Activated CD4-positive, alpha-beta T cell treated with anti-CD3 and anti-CD28 coated beads, Interleukin-2, amount 10 ng/mL, durations not matched to agents 7 days and 5 days (primary cell): ENCODE measurements at places on chromosomes 4 and X.

DNA sequence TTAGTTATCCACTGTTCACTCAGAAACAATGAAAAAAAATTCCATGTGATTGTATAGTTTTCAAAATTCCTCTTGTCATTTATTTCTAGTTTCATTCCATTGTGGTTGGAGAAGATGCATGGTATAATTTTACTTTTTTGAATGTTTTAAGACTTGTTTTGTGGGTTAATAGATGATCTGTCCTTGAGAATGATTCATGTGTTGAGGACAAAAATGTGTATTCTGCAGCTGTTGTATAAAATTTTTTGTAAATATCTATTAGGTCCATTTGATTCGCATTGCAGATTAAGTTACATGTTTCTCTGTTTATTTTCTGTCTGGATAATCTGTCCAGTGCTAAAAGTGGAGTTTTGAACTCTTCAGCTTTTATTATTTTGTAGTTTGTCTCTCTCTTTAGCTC lies 65.4 kb downstream of the RTL3 start:
- no peak for DNase-seq

GRCh38 chr4:86822136-86822535 lies 27.0 kb downstream of the SLC10A6 start:
- DNase-seq = no peak

- no peak for DNase-seq
Measured at GRCh38 chr4:37802068-37802666, 24.3 kb upstream of the PGM2 start.

- DNase-seq = no peak
Measured at GRCh38 chrX:46211079-46211478, 334.1 kb downstream of the ZNF674 start.

GRCh38 chr4:38995660-38996005 lies 36.6 kb downstream of the TMEM156 start:
- no peak for DNase-seq

DNA sequence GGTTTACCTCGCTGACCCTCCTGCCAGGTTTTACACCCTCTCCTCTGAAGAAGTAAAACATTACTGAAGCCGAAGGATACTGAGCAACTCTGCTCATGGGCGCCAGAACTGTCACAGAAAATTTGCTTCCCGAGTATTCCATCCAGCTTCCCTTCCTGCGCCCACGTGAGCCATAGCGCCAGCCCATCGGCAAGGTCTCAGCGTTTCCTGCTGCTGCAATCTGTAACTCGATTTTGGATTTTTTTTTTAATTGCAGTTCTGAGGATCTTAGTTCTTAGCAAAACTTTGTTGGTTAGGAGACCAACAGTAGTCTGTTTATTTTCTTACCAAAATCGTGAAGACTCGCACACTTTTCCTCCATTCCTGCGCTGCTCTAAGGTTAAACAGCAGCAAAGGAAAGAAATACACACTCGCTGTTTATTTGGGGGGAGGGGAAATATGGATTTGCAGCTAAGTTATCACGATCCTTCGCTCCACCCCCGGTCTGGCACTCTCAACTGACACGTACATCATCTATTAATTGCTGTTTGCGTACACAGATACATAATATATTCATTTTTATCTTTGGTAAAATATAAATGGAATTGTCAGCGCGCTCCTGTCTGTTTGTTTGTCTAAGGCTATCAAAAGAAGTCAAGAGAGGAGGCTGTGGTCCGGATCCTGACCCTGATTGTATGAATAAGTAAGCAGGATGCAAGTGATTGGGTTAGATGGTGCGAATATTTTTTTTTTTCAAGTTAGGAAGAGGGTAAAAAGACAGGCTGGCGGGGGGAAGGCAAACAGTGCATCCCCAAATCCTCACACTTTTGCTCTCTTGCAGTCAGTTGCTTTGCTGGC lies at the start of gene TLL1:
Gene TLL1, plus strand, starts transcription at position 777 of the 837 bp plus-strand sequence. CDS start 668 bp downstream, outside the sequence.
- DNase-seq = no peak

DNA sequence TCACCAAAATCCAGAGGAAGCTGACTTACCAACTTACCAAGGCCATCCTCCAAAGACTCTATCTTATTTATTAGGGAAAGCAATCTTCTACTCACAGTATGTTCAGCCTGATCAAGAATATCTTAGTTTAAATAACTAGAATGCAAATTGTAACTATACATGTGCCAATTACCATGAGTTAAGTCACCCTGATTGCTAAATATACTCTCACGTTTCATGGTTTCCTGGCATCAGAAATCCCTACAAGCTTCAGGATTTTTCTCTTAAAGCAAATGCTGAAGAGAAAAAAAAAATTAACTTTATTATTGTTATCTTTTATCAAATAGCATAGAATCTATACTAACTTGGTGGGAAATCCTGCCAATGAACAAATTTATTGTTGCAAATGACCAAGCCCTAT lies 63.0 kb upstream of the MXD4 start:
- DNase-seq = no peak

DNA sequence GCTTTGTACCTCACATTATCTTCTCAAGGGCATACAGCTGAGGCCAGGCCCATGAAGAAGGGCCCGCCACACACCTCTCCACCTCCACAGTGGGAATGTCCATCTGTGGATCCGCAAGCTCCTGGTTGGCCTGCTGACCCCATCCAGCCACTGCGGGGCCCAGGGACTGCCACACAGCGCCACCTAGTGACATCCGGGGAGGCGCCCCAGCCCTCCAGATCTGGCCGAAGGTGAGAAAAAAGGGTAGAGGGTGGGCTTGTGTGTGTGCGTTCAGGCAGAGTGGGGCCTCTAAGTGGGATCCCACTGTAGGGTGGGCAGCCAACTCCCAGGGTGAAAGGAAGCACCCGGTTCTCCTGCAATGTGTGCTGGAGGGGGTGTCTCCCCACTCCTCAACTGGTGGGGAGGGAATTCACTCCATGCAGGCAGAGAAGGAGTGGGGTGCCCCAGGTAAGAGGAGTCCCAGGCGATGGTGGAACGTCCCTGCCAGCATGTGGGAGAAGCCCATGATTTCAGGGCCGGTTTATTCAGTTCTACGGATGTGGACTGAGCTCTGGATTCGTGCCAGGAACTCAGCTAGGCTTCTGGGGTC lies 117.3 kb downstream of the ENPP6 start:
- peak; percentile 46 for DNase-seq

GRCh38 chr4:189304167-189304566 lies 636.5 kb upstream of the FRG1 start:
- no peak for DNase-seq

- DNase-seq = no peak
Measured at GRCh38 chr4:79935274-79935673, 137.8 kb downstream of the ANTXR2 start.

DNA sequence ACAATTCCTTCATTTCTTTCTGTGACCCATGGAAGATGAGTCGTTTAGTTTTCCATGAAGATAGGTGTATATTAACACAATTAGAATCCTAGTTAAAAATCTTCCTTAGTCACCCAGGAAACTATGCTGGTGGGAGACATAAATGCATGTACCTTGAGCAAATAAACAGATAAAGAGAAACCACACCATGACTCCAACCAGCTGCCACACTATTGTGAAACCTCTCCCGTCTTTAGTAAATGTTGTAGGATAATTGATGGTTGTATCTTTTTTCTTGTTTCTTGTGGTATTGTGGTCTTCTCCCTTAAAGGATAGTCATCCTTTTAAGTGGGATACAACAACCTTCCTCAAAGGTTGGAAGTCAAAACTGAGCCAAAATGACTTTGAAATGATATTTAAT lies 103.8 kb upstream of the LEF1 start:
- no peak for DNase-seq

GRCh38 chr4:11268149-11268548 lies 160.5 kb downstream of the HS3ST1 start:
- no peak for DNase-seq

DNA sequence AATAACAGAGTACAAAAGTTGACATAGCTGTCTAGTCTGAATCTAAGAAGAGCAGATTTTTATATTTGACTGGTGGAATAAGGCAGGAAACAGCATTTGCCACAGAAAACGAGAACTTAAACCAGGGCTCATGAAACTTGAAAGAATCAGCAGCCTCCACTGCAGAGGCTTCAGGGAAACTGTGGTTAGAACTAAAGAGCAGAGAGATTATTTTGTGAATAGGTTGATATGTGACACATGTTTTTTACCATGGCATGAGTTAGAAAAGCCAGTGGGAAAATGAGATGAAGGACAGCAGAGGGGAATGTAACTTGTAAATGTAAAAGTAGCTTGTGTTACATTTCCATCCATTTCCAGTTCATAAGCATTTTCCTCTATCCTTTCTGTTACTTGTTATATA lies 63.7 kb upstream of the CAMK2D start:
- DNase-seq = peak; percentile 45

DNA sequence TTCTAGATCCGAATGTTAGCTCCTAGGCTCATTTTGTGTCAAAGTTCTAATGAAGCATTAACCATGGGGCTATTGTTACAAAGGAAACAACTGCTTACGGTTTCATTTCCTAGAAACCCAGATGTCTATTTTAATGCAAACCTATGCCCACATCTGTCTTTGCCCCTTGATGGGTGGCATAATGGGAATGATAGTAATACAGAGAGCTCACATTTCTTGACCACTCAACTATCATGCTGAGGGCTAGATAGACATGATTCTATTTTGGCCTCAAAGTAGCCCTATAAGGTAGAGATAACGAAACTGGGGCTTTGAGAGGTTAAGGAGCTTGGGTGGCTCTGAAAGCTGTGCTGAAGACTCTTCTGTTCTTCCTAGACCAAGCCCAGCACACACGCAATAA lies 1.9 kb downstream of the TLR7 start:
- DNase-seq = no peak

DNA sequence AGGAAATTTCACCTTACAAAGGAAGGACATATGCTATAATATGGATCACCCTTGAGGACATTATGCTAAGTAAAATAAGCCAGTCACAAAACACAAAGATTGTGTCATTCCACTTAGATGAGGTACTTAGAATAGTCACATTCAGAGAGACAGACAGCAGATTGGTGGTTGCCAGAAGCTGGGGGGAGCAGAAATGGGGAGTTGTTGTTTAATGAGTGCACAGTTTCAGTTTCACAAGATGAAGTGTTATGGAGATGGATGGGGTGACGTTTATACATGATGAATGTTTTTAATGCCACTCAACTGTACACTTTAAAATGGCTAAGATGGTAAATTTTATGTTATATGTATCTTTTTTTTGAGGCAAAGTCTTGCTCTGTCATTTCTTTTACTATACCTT lies 14.8 kb upstream of the SPON2 start:
- DNase-seq = peak; percentile 71

DNA sequence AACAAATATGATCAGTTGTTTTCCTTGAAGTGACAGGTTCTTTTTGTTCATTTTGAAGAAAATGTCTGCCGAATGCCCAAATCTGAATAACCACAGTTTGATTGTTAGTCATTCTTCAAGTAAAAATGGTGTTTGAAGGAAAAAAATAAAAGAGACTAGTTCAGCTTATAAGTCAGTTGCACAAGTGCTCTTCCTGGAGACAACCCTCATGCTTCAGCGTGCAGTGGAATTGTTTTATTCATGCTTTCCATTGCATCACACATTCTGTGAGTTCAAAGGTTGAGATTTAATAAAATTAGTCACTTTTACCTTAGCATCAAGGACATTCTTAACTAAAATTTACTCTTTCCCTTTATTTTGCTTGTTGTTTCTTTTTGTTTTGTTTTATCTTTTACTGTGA lies 404.9 kb downstream of the ZNF674 start:
- DNase-seq = no peak

DNA sequence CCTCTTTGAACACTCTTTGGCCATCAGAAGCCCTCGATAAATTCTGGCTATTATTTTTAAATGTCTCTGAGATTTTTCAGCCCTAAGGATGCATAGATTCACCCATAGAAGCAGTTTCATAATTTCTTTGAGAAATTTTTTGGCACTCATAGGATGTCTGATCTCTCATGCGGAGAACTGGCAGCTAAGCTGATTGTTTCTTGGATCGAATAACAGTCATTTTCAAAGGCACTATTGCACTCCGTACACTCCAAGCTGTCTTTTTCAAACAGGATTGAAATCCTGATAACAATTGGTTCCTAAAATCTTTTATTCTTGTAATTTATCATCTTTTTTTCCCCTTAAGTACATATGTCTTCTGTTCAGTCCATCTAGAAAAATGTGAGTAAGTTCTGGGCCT lies 411.9 kb downstream of the SPOCK3 start:
- DNase-seq = no peak

DNA sequence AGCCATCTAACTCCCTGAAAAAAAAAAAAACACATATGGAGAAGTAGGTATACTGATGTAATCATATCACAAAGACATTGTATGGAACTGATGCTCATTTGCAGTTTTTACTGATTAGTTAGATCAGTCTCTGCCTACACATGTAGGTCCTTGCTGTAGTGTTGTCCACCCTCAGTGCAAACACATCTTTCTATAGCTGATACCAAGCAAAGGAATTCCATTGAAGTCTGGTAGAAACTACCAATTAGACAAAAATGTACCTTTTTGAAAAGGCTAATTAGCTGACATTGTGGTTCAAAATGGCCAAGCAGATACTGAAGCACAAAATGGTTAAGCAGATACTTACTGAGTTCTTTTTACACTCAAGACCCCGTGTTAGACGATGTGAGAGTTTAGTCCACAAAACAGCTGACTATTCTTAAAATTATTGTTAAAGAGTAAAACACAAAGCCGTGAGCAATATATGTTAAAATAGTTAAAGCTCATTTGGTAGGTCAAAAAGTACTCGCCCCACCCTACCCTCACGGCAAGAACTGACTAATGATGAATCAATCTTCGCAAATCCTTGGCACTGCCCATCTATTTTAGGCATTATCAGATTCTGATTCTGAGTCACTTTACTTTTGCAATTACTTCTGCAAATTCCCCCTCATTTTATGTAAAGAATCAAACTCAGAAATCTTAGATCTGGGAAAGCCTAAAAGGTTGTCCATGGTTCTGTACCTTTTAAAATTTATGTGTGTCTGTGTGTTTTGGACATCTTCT lies 40.4 kb downstream of the COL4A6 start:
- no peak for DNase-seq
